ENCODE measurements at places on chromosomes 4 and X.

GRCh38 chrX:27966955-27967354 is 14.3 kb downstream of the DCAF8L1 start:
- no peak for DNase-seq

DNA sequence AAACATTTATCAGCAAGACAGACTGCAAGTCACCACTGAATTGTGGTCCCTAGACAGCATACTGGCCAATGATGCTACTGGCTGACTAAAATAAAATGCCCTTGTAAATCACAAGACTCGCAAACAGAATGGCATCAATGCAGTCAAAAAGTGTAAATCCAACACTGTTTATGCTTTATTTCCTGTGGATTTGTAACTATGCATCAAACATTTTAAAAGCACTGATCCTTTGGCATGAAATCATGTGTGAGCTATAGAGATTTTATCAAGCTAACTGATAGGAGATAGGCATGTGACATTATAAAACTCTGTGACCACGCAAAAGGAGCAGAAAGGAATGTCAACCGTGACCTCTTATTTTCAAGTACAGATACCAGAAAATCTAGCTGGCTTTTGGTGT is 20.8 kb downstream of the MBNL3 start:
- no peak for DNase-seq

DNA sequence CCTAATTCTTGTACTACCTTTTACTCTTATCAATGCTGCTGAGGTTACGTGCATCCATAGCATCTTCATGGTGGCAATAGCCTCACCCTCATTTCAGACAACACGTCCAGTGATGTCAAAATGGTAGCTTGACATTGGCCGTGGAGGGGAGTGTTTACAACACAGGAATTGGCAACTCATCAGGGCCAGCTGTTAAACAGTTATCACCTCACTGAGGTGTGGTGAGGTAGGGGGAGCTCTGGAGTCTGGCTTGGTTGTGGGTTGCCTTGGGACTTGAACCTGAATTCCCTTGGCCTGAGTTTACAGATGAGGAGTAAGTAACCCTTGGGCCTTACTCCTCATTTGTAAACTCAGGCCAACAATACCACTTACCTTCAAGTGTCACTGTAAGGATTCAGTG is 10.4 kb downstream of the SASH3 start:
- DNase-seq = no peak

- no peak for DNase-seq
Measured at GRCh38 chr4:8439914-8440491, 520 bp downstream of the ACOX3 start.

DNA sequence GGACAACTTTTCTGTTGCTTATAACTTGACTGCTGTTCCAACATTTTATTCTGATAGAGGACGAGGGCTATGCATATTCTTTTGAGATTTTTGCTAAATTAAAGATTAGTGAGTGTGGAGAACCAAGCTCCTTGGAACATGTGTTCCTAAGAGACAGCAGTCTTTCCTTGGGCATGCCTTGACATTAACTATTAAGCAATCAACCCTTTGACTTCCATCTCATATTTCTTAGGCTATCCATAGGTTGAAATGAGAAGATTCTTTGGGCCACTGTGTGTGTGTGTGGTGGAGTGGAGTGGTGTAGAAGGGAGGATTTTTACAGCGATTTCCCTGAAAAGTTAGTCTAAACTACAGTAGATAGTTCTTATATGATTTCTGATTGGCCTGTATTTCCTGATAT is 127.4 kb upstream of the POF1B start:
- no peak for DNase-seq

All from stimulated activated CD8-positive, alpha-beta memory T cell treated with anti-CD3 and anti-CD28 coated beads, Interleukin-15, amount 100 ng/mL, for 24 hours (primary cell).